Smooth muscle cell of trachea (primary cell): ENCODE measurements at places on chromosomes 4 and X. TPM values are rescaled to one million over a fixed set of nuclear protein-coding genes. Genes with fewer than 3 reads are reported as not detected.

APELA gene
- not detected in 2 replicates for total RNA-seq

VEGFC gene
- 29.8 and 37.2 TPM in 2 replicates for total RNA-seq

LONRF3 gene
- under 0.01 and 0.33 TPM in 2 replicates for total RNA-seq

GPR78 gene
- total RNA-seq = 0.33 TPM in 1 of 2 replicates, not detected in the other

TBC1D9 gene
- 31.9 and 33.4 TPM in 2 replicates for total RNA-seq

TIGD4 gene
- total RNA-seq = 0.17 and 0.29 TPM in 2 replicates

CT83 gene
- not detected in 2 replicates for total RNA-seq

GAB1 gene
- total RNA-seq = 12.1 and 12.5 TPM in 2 replicates

DCTD gene
- total RNA-seq = 92.1 and 98.9 TPM in 2 replicates

FAM241A gene
- 0.83 and 1.9 TPM in 2 replicates for total RNA-seq

P2RY4 gene
- total RNA-seq = 0.44 TPM in 1 of 2 replicates, not detected in the other

PCYT1B gene
- 0.15 and 0.17 TPM in 2 replicates for total RNA-seq

RP2 gene
- total RNA-seq = 10.8 and 21.5 TPM in 2 replicates

ZFYVE28 gene
- 14.8 and 23.3 TPM in 2 replicates for total RNA-seq

DRD5 gene
- not detected in 2 replicates for total RNA-seq

PROM1 gene
- not detected in 2 replicates for total RNA-seq

SYTL5 gene
- 1.0 and 2.8 TPM in 2 replicates for total RNA-seq

HAUS3 gene
- 5.8 and 11.8 TPM in 2 replicates for total RNA-seq

LRP2BP gene
- 0.44 and 0.50 TPM in 2 replicates for total RNA-seq

PHOX2B gene
- total RNA-seq = not detected in 2 replicates
